ENCODE measurements at places on chromosomes 6 and 20. TPM values are rescaled to one million over a fixed set of nuclear protein-coding genes. Genes with fewer than 3 reads are reported as not detected.

The SPTLC3 gene
- 48.1 TPM for total RNA-seq

The EPPIN gene
- not detected for total RNA-seq

The OR2W1 gene
- total RNA-seq = not detected

The MYH7B gene
- 0.13 TPM for total RNA-seq

The CLDN20 gene
- not detected for total RNA-seq

The GNRH2 gene
- not detected for total RNA-seq

The HLA-DMA gene
- 8.6 TPM for total RNA-seq

The MUC21 gene
- not detected for total RNA-seq

The ARFGAP1 gene
- 59.8 TPM for total RNA-seq

The JAG1 gene
- 71.6 TPM for total RNA-seq
